GM04504 (cell line): ENCODE measurements at places on chromosomes 12 and 14.

GRCh38 chr12:94073441-94074051, 74.8 kb upstream of the PLXNC1 start:
- DNase-seq = no peak

DNA sequence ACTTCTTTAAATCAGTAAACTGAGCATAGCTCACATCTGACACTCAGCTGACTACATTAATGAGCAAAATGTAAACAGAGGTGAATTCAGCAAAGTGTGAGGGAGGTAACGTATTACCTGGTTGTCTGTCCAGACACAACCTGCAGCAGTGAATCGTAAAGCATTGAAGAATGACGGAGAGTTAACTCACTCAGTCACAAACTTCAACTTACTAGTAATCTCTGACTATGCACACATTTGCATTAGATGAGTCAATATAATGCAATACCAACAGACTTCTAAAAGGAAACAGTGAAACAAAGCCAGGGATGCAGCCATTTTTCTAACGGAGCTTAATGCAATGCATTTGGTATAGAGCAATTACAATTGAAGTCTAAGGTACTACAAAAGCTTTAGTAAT, 40.0 kb downstream of the STX2 start:
- no peak for DNase-seq

- no peak for DNase-seq
Measured at GRCh38 chr12:102977945-102978706, 20.7 kb downstream of the ASCL1 start.

DNA sequence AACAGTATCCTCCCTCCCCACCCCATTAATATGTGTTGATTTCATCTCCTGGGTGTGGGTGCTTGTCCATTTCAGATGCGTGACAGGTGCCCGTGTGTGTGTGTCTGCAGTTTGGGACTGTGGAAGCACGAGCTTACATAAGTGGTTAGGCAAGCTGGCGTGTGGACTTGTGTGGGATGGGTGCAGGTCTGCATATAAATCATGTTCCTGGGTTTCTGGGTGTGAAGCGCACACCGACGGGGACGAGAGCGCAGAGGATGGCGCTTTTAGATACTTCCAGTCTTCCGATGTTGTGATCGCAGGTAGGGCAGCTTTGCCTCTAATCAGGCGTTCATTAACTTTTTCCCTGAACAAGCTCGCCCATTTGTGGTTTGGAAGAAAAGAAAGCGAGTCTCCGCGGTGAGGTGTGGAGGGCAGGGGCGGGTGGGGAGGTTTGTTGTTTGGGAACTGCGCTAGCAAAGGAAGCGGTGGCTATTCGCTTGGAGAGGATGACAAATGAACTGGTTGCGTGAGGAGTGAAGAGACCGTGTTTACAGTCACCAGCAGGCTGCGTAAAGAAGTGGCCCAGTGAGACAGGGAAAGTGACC, 865 bp downstream of the RGS6 start:
- DNase-seq = no peak

DNA sequence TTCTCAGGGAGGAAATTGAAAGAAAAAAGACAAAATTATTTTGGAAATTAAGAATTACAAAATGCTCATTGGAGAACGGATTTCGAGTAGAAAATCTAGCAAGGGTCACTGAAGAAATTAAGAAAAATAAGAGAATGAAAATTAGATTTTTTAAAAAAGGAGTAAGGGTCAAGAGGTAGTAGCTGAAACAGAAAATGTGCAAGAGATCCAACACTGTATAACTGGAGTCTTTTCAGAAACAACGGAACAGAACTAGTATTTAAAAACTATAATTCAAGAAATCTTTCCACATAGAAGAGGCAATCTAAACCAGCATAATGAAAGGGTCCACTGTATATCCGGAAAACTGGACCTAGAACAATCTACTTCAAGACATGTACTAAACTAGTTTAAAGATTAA, 28.2 kb downstream of the ATP2B1 start:
- DNase-seq = no peak

DNA sequence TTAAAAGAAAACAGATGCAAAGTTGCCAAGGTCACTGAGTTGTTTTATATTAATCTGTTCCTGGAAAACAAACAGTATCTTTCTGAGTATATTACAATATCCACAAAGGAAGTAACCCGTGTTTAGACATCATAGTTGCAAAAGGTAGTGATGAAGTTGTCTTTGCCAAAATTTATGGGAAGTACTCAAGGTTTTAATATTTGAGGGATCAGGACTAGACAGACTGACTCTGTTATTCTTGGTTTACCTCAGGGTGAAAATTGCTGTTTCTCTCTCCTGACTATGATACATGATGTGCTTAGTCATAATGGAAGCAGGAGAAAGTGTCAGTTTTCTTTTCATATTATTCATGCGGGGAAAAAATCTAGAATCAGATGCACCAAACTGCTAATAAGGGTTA, 28.3 kb downstream of the TMEM233 start:
- no peak for DNase-seq
